Pancreas (tissue), 10 donors: ENCODE measurements at places on chromosomes 16 and 17. TPM values are rescaled to one million over a fixed set of nuclear protein-coding genes. Genes with fewer than 3 reads are reported as not detected.

GRCh38 chr16:88686439-88687253 is at the start of gene SNAI3:
SNAI3 (minus strand) TSS chr16:88686507; CDS start chr16:88686406, 101 bp downstream.
- H3K27ac ChIP-seq: peak within 1 kb of the TSS; percentile 39
- H3K27me3 ChIP-seq: no peaks in the 10 kb centered on the region
- H3K4me3 ChIP-seq: peak within 1 kb of the TSS; percentile 78
- H3K36me3 ChIP-seq: no peaks in the 10 kb centered on the region
- DNase-seq: peak; percentile 92

DNA sequence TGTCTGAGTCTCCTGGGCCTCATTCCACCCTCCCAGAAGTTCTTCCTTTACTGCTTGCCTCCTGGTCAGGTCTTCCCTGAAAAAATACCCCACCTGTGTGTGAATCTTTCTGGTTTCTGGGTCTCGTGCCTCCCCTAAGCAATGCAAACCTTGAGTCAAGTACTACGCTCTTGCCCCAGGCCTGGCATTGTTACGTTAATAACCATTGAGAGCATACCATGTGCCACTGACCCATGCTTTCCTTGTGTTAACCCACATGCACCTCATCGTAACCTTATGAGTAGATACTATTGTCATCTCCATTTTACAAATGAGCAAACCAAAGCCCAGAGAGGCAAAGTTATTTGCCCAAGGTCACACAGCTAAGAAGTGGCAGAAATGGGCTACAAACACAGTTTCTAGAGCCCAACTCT is 25.4 kb upstream of the TOB1 start:
- peak overlapping the region; percentile 21 for H3K4me3 ChIP-seq
- peak overlapping the region; percentile 35 for H3K27ac ChIP-seq
- no peaks in the 10 kb centered on the region for H3K36me3 ChIP-seq
- no peaks in the 10 kb centered on the region for H3K4me1 ChIP-seq

- H3K27ac ChIP-seq: peak within 1 kb of the TSS; percentile 76
- no peaks in the 10 kb centered on the region for H3K36me3 ChIP-seq
- H3K4me3 ChIP-seq: peak within 1 kb of the TSS; percentile 89
- DNase-seq: peak; percentile 73
Observed at GRCh38 chr16:71461686-71462648, at the start of gene ZNF23. ZNF23 (minus strand) TSS chr16:71462247; CDS start chr16:71456796, 5,451 bp downstream.

DNA sequence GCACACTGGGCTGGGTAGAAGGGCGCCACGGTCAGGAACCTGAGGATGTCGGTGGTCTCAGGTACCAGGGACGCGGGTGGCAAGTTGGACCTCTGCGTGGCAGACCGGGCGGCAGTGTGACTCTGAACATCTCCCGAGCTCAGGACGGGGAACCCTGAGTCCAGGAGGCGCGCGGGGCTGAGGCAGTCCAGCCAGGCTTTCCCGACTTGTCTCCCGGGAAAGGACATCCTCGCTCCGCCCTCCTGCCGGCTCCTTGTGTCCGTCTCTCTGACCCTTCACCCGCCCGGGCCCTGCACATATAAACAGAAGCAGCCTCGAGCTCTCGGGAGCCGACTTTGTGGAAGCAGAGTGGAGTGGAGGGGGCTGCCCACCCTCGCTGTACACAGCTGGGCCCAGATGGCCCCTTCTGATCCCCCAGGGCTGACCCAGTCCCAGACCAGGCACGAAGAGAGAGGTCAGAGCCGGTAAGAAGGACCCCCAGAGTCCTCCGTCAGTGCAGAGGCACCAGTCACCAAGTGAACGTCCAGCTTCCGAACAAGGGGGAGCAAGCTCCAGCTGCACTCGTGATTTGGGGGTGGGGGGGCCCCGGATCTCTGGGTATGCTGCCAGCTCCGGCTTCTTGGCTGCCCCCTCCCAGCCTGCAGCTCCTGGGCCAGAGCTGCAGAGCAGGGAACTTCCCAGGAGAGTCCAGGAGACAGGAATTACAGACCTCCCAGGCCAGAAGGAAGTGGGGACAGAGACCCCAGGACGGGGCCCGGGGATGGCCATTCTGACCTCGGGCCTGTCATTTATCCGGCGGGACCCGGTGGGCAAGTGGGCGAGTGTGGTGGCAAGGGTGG is 8.5 kb upstream of the P2RX1 start:
- H3K4me3 ChIP-seq: no peak overlapping the region
- no peaks in the 10 kb centered on the region for H3K36me3 ChIP-seq
- DNase-seq: no peak
- no peaks in the 10 kb centered on the region for H3K27me3 ChIP-seq
- H3K4me1 ChIP-seq: no peaks in the 10 kb centered on the region

- H3K27me3 ChIP-seq: no peaks in the 10 kb centered on the region
- peak overlapping the region; percentile 77 for H3K4me3 ChIP-seq
- no peaks in the 10 kb centered on the region for H3K36me3 ChIP-seq
- peak overlapping the region; percentile 6 for H3K27ac ChIP-seq
Observed at GRCh38 chr16:11669380-11670146, 1.3 kb downstream of the SNN start.

DNA sequence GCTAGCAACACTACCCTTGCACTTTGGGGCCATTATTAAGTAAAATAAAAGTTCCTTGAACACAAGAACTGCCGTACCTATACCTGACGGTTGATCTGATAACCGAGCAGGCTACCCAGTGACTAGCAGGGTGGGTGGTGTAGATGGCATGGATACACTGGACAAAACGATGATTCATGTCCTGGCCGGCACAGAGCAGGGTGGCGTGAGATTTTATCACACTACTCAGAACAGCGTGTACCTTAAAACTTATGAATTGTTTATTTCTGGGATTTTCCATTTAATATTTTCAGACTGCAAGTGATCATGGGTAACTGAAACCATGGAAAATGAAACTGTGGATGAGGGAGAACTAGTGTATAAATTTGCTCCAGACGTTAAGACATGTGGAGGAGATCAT is 41.0 kb upstream of the MSI2 start:
- H3K27me3 ChIP-seq: no peaks in the 10 kb centered on the region
- no peak overlapping the region for H3K27ac ChIP-seq
- H3K4me3 ChIP-seq: no peak overlapping the region
- no peaks in the 10 kb centered on the region for H3K36me3 ChIP-seq
- no peaks in the 10 kb centered on the region for H3K4me1 ChIP-seq
- no peak for DNase-seq

DNA sequence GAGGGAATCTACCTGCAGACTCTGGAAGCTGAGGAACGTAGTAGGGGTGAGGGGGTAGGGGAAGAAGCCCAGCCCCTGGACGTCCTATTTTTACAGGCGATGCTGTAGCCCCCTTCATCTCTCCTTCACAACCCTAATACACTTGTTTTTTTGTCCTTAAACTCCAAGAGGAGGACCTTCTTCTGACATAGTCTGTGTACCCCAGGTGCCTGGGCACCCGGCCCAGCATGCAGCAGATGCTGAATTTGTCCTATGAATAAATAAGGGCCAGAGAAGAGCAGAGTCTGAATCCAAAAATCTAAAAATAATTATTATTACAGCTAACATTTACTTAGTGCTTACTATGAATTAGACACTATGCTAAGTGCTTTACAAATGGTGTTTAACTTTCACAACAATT is 5.1 kb downstream of the KIF18B start:
- no peak overlapping the region for H3K27ac ChIP-seq
- H3K4me1 ChIP-seq: no peaks in the 10 kb centered on the region
- H3K36me3 ChIP-seq: no peaks in the 10 kb centered on the region
- no peak overlapping the region for H3K4me3 ChIP-seq
- no peaks in the 10 kb centered on the region for H3K27me3 ChIP-seq

DNA sequence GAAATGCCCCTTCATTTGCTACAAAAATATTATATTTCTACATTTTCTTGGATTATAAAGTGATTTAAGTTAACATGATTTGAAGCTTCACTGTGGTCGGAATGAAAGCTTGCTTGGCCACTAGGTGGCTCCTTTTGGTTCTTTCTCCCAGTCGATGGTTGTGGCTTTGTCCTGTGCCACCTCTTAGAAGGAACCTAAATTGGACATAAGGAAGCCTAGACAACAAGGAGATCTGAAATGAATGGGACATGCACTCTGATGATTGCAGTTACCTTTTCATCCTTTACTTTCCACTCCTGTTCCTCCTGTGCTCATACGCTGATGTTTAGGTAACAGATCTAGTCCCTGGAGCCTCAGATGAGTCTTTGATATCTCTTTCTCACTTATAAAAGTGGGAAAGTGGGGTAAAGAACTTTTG is 39.2 kb downstream of the FTO start:
- peaks cover 16% of the 10 kb centered on the region for H3K4me1 ChIP-seq
- H3K27ac ChIP-seq: no peak overlapping the region
- no peak for DNase-seq
- no peaks in the 10 kb centered on the region for H3K36me3 ChIP-seq

- H3K27ac ChIP-seq: peak overlapping the region; percentile 86
- H3K4me1 ChIP-seq: peaks cover 38% of the 10 kb centered on the region
- H3K4me3 ChIP-seq: no peak overlapping the region
- DNase-seq: no peak
Observed at GRCh38 chr17:4513113-4514032, 14.7 kb downstream of the SPNS2 start.

DNA sequence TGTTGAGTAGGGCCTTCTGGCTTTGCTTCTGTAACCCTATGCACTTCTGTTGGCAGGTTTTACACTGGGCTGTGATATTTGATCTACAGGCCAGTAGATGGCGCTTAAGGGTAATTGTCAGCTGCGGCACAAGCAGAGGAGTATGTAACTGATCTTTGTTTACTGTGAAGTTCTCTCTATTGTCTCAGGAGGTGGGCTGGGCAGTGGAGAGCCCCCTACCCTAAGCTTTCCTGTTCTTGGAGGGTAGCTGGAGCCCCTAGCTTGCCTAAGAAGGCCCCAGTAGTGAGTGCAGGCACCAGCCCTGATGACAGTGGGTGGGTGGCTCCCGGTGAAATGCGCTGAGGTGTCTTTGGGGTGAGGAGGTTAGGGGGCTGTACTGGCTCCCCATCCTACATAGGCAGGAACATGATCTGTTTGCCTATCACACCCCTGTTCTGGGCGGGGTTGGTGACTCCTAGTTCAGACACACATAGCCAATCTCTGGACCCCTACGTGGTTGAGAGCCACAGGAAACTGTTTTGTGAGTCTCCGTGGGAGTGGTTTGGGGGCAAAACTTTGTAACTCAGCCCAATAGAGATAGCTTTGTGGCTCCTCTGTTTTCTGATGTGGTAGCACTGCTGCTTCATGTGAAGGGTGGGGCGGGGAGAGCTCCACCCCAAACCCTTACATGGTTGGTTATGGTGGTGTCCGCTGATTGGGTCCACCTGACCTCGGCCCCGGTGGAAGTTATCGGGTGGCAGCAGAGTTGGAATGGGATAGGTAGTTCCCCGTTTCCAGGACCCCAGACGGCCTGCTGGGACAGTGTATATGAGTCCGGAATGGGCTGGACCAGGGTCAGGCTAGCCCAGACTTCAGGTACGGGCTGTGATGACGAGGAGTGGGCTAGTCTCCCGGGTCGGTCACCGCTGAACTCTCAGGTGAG is 60.4 kb downstream of the SLFN11 start:
- no peak overlapping the region for H3K27ac ChIP-seq
- no peaks in the 10 kb centered on the region for H3K4me1 ChIP-seq
- H3K4me3 ChIP-seq: no peak overlapping the region

DNA sequence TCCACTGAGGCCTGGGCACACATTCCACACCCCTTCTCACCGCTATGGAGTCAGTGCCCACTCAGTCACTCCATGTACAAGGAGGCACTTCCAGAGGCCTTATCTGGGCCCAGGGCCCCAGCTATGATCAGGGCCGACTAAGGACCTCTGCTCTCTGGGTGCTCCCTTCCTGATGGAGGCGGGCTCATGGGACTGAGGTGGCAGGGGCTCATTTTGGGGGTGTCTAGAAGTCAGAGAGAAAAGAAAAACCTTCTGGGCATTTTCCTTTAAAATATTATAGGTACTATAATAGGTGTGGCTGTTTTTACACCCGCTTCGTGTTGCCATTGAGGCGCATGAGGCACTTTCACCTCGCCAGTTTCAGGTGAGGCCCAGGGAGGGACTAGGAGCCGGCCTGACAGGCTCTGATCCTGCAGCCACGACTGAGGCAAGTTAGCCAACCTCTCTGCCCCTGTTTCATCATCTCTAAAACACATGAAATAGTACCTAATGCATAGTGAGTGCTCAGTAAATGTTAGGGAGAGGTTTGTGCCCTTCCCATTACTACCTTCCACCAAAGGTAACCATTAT is 14.4 kb downstream of the B9D1 start:
- H3K4me3 ChIP-seq: no peak overlapping the region
- DNase-seq: peak; percentile 31
- H3K27me3 ChIP-seq: no peaks in the 10 kb centered on the region
- no peak overlapping the region for H3K27ac ChIP-seq
- no peaks in the 10 kb centered on the region for H3K36me3 ChIP-seq
- H3K4me1 ChIP-seq: no peaks in the 10 kb centered on the region

- DNase-seq: no peak
- no peak overlapping the region for H3K27ac ChIP-seq
- H3K36me3 ChIP-seq: peaks cover 2% of the 10 kb centered on the region
- H3K4me3 ChIP-seq: no peak overlapping the region
Observed at GRCh38 chr16:28092721-28093384, 29.3 kb upstream of the GSG1L start.

DNA sequence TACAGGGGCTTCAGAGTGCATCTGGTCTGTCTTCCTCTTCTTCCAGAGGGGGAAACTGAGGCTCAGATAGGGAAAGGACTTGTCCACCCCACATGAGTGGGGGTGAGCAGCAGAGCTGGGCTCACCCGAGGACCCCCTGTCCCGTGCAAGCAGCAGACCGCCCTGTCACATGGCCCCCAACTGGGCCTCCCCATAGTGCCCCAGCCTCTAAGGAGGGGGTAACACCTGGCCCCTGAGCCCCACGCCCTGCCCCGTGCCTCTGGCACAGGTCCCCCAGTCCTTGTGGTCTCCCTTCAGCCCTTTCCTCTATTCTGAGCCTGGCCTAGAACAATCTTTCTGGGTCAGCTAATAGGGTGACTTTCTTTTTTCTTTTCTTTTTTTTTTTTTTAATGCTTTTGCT is 6.5 kb upstream of the NECAB2 start:
- H3K36me3 ChIP-seq: peaks cover 6% of the 10 kb centered on the region
- H3K27me3 ChIP-seq: no peaks in the 10 kb centered on the region

DNA sequence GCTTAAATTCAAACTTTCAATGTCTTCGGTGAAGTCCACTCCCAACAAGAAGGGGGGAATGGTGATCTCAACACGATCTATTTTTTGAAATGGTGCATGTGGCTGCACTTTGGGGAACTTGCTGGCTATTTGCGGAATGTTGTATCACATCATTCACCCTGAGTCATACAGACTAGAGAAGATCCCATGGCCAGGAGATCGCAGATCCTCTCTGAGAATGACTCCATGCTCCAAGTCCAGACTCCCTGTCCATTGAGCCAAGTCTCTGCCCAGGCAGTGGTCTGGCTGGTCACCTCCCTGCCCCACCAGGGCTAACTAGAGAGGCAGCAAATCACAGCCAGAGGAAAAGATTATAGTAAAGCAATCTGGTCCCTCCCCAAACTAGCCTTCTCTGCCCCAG is 120.6 kb downstream of the XYLT1 start:
- no peaks in the 10 kb centered on the region for H3K4me1 ChIP-seq
- no peak for DNase-seq
- H3K27me3 ChIP-seq: no peaks in the 10 kb centered on the region
- H3K27ac ChIP-seq: no peak overlapping the region

DNA sequence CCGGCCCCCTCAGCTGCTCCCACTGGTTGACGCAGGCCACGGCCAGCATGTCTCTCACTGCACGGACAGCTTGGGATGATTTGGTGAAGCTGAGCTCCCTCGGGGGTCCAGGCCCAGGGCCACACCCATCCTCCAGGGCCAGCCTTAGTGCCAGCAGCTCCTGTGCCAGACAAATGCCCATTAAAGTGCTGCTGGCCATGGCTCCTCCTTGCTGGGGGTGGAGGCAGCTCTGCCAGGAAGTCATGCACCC is 2.5 kb downstream of the TRIM47 start:
- H3K4me1 ChIP-seq: peaks cover 27% of the 10 kb centered on the region
- no peak for DNase-seq
- no peaks in the 10 kb centered on the region for H3K27me3 ChIP-seq
- peak overlapping the region; percentile 75 for H3K27ac ChIP-seq
- no peak overlapping the region for H3K4me3 ChIP-seq

AGRP gene
- total RNA-seq: not detected

AIPL1 gene
- not detected for total RNA-seq

CD300E gene
- 0.16 TPM for total RNA-seq

SCN4A gene
- total RNA-seq: 0.04 TPM
